Liver (tissue), 10 donors: ENCODE measurements at places on chromosomes 16 and 17.

GRCh38 chr17:35740997-35741931, 9.8 kb downstream of the RASL10B start:
- DNase-seq, result no peak

GRCh38 chr17:7885367-7886226, 3.0 kb upstream of the CHD3 start:
- peak; percentile 56 for DNase-seq

DNA sequence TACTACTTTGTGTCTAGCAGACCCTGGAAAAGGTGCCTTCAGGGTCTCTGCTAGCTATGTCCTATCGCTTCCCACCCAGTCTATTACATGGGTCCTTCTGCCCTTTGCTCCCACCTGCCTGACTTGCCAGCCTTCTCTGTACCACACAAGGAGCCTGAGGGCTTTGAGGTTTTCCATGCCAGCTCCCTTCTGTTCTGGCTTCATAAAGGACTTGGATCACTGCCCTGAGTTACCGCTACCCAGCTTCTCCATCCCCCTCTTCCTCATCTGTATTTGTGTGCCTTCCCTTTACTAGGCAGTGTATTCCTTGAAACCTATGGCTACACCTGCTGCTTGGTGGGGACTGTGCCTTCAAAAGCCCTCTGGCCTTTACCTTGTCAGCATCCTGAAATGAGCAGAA, 19.6 kb upstream of the LLGL1 start:
- no peak for DNase-seq

GRCh38 chr17:9009096-9009495, 12.2 kb upstream of the NTN1 start:
- no peak for DNase-seq

GRCh38 chr16:68499006-68499405, 40.1 kb upstream of the ZFP90 start:
- no peak for DNase-seq

DNA sequence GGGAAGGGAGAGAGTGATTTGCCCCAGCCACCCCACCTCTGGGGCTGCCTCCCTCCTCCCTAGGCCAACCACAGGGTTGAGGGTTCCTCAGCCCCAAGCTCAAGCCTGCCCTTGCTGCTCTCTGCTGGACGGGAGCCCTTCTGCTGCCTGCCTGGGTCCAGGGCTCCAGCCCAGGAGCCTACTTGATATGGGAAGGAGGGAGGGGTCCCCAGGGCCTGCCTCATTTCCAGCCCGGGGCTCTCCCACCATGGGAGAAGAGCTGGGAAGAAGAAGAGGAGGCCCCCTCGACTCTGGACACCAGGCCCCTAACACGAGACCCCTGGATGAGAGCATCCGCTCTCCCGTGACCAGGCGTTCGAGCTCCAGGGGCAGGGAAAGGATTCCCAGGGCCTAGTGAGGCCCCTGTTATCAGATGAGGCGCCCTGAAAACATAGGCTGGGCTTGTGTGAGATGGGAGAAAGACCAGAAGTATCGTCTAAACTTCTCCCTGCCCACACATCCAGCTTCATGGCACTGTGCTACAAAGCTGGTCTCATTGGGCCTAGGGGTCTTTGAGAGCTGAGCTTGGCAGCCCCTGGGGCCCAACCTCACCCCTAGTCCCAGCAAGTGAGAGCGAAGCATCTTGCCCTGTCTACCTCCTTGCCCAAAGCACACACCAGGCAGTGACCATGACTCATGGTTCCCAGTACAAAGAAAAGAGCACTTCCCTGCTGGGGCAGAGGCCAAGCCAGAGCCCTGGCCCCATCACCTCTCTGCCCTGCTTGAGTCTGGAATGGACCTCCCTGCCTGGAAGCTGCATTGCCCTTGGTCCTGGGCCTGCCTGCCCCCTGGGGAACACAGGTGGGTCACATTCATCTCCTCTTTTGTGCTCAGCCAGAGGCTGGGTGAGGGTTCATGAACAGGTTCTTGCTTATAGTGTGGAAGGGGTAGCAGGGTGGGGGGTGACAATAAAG, 987 bp downstream of the SLC16A5 start:
- DNase-seq, result no peak

DNA sequence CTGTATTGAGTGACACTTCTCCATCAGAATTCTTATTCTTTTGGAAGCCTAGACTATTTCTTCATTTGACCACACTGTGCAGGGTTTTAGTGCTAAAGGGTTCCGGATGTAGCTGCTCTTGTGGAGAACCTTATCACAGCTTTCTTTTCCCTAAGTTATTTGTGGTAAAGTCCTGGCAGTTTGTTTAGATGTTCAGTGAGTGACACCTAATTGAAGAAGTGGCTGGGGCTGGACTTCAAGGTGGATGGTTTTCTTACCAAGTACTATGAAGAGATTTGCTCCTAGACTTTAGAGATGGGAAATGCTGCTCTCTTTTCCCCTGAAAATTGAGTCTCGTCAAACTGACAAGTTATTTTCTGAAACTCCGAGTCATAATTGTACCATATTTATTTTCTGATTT, 144.0 kb upstream of the TBX2 start:
- no peak for DNase-seq

GRCh38 chr17:27993723-27994310, 48.7 kb upstream of the NLK start:
- DNase-seq, result no peak

DNA sequence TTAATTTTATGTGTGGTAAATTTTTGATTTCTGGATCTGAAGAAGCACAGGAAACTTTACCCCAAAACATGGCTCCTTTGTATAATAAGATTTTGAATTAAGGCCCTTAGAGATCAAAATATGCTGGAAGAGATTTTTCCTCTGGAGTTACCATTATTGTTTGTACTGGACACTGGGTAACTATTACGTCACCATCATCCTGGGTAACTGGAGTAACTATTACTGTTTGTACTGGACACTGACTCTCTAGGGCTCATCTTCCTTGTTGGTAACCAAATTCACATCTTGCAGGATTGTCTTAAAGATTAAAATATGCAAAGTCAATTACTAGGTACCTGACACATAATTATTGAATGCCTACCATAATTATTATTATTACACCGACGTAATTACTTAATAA, 593.8 kb upstream of the GOT2 start:
- DNase-seq, result no peak

- no peak for DNase-seq
Observed at GRCh38 chr16:58011652-58012051, 10.4 kb downstream of the USB1 start.

DNA sequence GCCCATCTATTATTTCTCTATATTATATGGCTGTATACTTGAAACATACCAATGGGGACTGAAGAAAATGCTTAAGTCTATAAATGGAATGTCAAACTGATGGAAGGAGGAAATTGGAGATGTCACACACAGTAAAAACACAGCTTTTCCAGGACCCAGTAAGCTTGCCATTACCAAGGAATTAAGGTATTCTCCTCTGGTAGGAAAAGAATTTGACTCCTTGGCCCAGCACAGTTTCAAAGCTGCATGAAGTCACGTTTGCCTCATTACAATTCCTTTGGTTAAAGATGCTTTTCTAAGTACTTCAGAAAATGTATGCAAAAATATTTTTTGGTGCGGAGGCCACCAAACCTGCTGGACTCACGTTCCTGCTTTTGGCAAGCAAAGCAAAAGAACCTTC, 48.5 kb downstream of the CDH13 start:
- DNase-seq, result no peak

DNA sequence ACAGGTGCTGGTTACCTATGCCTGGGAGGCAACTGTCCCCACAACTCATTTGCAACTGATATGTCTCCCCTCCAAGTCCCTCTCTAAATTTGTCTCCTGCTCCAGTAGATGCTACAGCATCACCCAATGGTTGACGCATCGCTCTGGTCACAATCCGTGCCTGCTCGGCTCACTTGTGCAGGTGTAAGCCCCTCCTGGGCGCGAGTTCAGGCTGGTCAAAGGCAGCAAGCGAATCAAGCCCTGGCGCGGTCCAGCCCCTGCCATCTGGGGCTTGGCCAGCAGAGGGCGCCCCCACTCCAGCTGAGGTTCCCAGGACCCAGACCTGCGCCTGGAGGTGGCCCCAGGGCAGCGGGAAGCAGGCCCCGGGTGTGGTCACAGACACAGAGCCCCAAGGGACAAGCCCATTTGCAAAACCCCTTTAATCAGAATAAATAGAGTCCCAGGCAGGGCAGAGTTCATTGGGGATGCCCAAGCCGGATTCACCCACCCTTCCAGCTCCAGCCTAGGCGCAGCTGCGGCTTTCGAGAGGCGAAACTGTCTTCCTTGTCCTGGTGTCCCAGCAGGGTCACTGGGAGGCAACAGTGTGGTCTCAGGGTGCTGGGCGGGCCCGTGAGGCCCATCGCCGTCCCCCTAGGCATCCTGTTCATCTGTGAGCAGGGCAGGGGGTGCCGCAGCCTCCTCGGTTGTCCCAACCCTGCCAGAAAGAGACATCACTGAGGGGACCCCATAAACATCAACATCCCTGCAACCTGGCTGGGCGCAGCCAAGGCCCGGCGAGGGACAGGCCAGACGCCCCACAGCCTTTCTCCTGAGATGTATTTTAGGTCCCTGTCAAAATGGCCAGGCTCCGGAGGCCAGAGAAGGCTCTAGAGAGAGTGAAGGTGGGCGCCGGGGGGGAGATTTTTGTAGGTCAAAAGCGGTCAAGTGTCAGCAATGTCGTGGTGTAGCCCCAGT, 15.8 kb downstream of the TMC6 start:
- peak; percentile 95 for DNase-seq

DNA sequence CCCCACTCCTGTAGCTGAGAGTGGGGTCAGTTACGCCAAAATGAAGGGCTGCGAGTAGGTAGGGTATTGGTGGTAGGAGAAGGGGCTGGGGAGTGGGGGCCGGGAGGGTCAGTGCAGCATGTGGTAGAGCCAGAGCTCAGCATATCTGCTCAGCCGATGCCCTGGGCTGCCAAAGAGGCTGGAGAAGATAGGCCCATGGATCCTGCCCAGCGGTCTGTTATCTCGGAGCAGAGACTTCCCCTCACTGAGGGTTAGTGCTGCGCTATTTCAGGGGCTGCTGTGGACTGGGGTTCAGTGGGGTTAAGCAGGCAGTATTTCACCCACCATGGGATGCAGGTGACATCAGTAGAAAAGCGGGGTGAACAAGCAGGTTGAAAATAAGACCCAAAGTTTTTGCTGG, 19.7 kb downstream of the RHBDL3 start:
- peak; percentile 69 for DNase-seq

GRCh38 chr17:30547778-30548573, 70.8 kb downstream of the GOSR1 start:
- DNase-seq, result no peak
